ENCODE measurements at places on chromosomes 1 and 21. TPM values are rescaled to one million over a fixed set of nuclear protein-coding genes. Genes with fewer than 3 reads are reported as not detected.

DNA sequence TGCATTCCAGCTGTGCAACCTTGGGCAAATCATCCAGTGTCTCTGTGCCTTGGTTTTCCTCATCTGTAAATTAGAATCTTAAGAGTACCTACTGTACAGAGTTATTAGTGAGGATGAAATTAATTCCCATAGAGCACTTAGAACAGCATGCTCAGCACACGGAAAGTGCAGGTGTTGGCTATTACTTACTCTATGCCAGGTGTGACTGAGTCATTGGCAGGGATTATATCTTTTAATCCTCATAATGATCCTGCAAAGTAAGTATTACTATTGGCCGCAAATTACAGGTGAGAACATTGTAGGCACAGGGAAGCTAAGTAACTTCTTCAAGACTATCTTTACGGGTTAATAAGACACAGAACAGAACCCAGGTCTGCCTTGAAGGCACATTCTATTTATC is 6.3 kb upstream of the UBE2U start:
- H3K27ac ChIP-seq, result no peak overlapping the region
- H3K27me3 ChIP-seq, result no peaks in the 10 kb centered on the region
- H3K4me3 ChIP-seq, result no peak overlapping the region
- H3K36me3 ChIP-seq, result no peaks in the 10 kb centered on the region

GRCh38 chr1:82697965-82698364 is 897.2 kb downstream of the ADGRL2 start:
- no peak for DNase-seq
- no peaks in the 10 kb centered on the region for H3K27me3 ChIP-seq
- H3K4me1 ChIP-seq, result no peaks in the 10 kb centered on the region
- H3K4me3 ChIP-seq, result no peak overlapping the region
- no peaks in the 10 kb centered on the region for H3K36me3 ChIP-seq
- no peak overlapping the region for H3K27ac ChIP-seq

- peaks cover 3% of the 10 kb centered on the region for H3K4me1 ChIP-seq
- no peak overlapping the region for H3K4me3 ChIP-seq
- H3K27me3 ChIP-seq, result no peaks in the 10 kb centered on the region
- H3K27ac ChIP-seq, result no peak overlapping the region
- DNase-seq, result no peak
- H3K36me3 ChIP-seq, result no peaks in the 10 kb centered on the region
Measured at GRCh38 chr21:28518630-28519029, 474.0 kb downstream of the LTN1 start.

GRCh38 chr1:30012455-30013440 is 710.6 kb downstream of the MATN1 start:
- H3K27me3 ChIP-seq, result peaks cover 40% of the 10 kb centered on the region
- no peak overlapping the region for H3K4me3 ChIP-seq
- no peak for DNase-seq
- no peak overlapping the region for H3K27ac ChIP-seq

GRCh38 chr1:236181059-236181458 is 38.7 kb downstream of the GPR137B start:
- peaks cover 5% of the 10 kb centered on the region for H3K36me3 ChIP-seq
- H3K27me3 ChIP-seq, result no peaks in the 10 kb centered on the region
- H3K4me1 ChIP-seq, result peaks cover 3% of the 10 kb centered on the region
- no peak overlapping the region for H3K4me3 ChIP-seq

DNA sequence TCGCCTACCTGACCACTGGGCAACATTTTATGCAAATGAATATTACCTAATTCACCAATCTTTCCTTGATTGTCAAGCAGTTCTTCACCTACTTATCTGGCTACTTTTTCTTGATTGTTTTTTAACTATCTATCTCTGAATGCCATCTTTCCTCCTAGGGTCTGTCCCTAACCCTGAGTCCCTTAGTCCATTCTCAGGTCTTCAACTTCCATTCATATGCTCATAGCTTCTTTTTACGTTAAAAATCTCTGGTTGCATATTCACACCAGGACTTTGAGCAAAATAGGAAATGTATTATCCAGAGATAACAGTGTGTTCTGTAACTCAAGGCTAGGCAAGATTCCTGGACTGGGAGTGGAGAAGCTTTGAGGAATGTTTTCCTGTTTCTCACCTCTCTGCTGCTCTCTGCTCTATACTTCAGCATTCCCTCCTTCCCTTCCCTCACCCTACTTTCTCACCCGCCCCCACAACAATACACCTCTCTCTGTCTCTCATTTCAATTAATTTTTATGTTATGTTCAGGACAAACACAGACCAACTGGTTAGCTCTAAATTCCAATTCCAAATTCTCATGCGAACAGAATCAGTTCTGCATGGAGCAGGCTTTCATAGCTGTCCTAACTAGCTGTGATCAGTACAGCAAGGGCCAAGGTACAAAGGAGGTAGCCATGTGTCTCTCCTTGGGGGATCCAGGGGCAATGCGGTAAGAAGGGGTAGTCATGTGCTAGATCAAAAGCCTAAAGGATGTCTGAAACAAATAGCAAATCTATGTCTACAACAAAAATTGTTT is 278.4 kb downstream of the USH2A start:
- H3K4me1 ChIP-seq, result no peaks in the 10 kb centered on the region
- H3K36me3 ChIP-seq, result no peaks in the 10 kb centered on the region
- H3K27me3 ChIP-seq, result no peaks in the 10 kb centered on the region
- H3K27ac ChIP-seq, result no peak overlapping the region
- no peak for DNase-seq

- DNase-seq, result peak; percentile 70
- H3K4me3 ChIP-seq, result peak within 1 kb of the TSS; percentile 91
- H3K27me3 ChIP-seq, result peaks cover 28% of the 10 kb centered on the region
Measured at GRCh38 chr1:222618001-222618879, at the start of gene MIA3. TSS of gene MIA3 (plus strand) at chr1:222618097. CDS start at chr1:222618111, 14 bp downstream.

DNA sequence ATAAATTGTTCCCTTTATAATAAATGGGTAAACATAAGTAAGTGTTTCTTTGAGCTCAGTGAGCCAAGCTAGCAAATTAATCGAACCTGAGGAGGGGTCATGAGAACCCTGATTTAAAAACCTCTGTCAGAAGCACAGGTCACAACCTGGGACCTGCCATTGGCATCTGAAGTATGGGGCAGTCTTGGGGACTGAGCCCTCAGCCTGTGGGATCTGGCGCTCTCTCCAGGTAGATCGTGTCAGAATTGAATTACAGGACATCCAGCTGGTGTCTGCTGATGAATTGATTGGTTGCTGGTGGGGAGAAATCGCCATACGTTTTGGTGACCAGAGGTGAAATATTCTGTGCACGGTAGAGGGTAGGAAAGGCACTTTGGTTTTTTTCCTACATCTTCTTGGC is 17.5 kb downstream of the UCK2 start:
- no peaks in the 10 kb centered on the region for H3K27me3 ChIP-seq
- H3K4me1 ChIP-seq, result peaks cover 15% of the 10 kb centered on the region
- H3K27ac ChIP-seq, result no peak overlapping the region
- H3K36me3 ChIP-seq, result peaks cover 3% of the 10 kb centered on the region
- no peak overlapping the region for H3K4me3 ChIP-seq

GRCh38 chr1:113868387-113869083 is 3.0 kb downstream of the PTPN22 start:
- H3K4me1 ChIP-seq, result peaks cover 31% of the 10 kb centered on the region
- DNase-seq, result no peak
- H3K4me3 ChIP-seq, result peak overlapping the region; percentile 33
- no peaks in the 10 kb centered on the region for H3K36me3 ChIP-seq
- H3K27me3 ChIP-seq, result no peaks in the 10 kb centered on the region
- H3K27ac ChIP-seq, result peak overlapping the region; percentile 82

Gene OXCT2
- 0.70 TPM for total RNA-seq

Gene HMGN1
- 231 TPM for total RNA-seq

Gene ADGRL4
- not detected for total RNA-seq

Gene AKR7A3
- total RNA-seq, result 1.1 TPM

Measured in T-helper 17 cell (primary cell).